H1 (cell line): ENCODE measurements at places on chromosomes 6 and 20. TPM values are rescaled to one million over a fixed set of nuclear protein-coding genes. Genes with fewer than 3 reads are reported as not detected.

C6orf15 gene
- polyA plus RNA-seq, result 0.06 TPM in 1 of 2 replicates, not detected in the other

HLA-DRB1 gene
- 7.2 and 7.5 TPM in 2 replicates for polyA plus RNA-seq

SLC22A2 gene
- 0.23 TPM in 1 of 2 replicates, not detected in the other for polyA plus RNA-seq

IL17F gene
- polyA plus RNA-seq, result 0.08 TPM in 1 of 2 replicates, not detected in the other

NMBR gene
- 0.08 and 0.11 TPM in 2 replicates for polyA plus RNA-seq

NHSL1 gene
- polyA plus RNA-seq, result 7.2 and 12.5 TPM in 2 replicates

CAP2 gene
- polyA plus RNA-seq, result 6.4 and 7.2 TPM in 2 replicates

NRSN2 gene
- 33.3 and 41.9 TPM in 2 replicates for polyA plus RNA-seq

AKIRIN2 gene
- polyA plus RNA-seq, result 35.6 and 49.6 TPM in 2 replicates

TMEM244 gene
- polyA plus RNA-seq, result not detected in 2 replicates

CSTF1 gene
- polyA plus RNA-seq, result 78.8 and 83.5 TPM in 2 replicates

RFX6 gene
- not detected in 2 replicates for polyA plus RNA-seq

HLA-DPB1 gene
- 58.8 and 62.8 TPM in 2 replicates for polyA plus RNA-seq

KCNB1 gene
- polyA plus RNA-seq, result 0.47 and 0.67 TPM in 2 replicates

PDE10A gene
- polyA plus RNA-seq, result 1.1 TPM in 2 replicates

PAK5 gene
- polyA plus RNA-seq, result 0.49 and 0.54 TPM in 2 replicates
